Activated naive CD4-positive, alpha-beta T cell (primary cell): ENCODE measurements at places on chromosomes 5 and 9.

- DNase-seq: no peak
Measured at GRCh38 chr9:94870793-94871558, 144.5 kb downstream of the AOPEP start.

- DNase-seq: no peak
Measured at GRCh38 chr5:107502676-107503060, 168.1 kb downstream of the EFNA5 start.

GRCh38 chr5:121485281-121485680 lies 366.4 kb upstream of the FTMT start:
- no peak for DNase-seq

- DNase-seq: no peak
Measured at GRCh38 chr5:52269859-52270258, 517.9 kb upstream of the ITGA1 start.

DNA sequence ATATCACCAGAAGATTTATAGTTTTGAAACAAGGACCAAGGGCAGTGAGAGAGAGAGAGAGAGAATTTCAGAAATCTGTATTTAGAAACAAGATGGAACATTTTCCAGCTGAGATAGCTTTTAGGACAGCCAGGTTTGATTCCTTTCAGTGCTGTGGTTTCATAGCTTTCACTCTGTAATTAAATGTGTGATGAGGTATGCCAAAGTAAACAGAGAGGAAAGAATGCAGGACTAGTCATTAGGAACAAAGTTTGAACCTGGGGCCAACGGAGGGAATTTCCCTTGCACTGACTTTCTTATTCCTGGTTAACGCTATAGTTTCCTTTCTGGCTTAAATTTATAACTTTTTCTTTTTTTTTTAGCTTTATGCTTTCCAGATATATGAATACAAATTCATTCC lies 10.0 kb upstream of the CCL28 start:
- no peak for DNase-seq

- no peak for DNase-seq
Measured at GRCh38 chr5:171155621-171156020, 153.4 kb upstream of the TLX3 start.

- no peak for DNase-seq
Measured at GRCh38 chr9:121316378-121316777, 48.4 kb downstream of the GSN start.

- DNase-seq: no peak
Measured at GRCh38 chr9:137410891-137411249, 12.1 kb downstream of the EXD3 start.

- no peak for DNase-seq
Measured at GRCh38 chr9:33476503-33476902, 2.8 kb upstream of the NOL6 start.

DNA sequence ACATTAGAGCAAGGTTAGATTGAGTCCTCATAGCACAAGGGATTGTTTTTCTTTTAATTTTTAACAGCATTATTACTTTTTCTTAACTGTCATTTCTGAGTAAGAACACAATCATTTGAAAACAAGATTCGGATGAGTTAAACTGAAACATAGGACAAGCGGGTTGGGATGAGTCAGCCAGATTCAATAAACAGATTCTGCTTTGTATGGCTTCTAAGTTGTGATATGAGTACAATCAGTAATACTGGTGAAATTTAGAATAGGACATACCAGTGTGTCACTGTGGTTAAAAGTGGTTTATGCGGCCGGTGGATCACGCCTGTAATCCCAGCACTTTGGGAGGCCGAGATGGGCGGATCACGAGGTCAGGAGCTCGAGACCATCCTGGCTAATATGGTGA lies 364.3 kb upstream of the CDH10 start:
- no peak for DNase-seq

DNA sequence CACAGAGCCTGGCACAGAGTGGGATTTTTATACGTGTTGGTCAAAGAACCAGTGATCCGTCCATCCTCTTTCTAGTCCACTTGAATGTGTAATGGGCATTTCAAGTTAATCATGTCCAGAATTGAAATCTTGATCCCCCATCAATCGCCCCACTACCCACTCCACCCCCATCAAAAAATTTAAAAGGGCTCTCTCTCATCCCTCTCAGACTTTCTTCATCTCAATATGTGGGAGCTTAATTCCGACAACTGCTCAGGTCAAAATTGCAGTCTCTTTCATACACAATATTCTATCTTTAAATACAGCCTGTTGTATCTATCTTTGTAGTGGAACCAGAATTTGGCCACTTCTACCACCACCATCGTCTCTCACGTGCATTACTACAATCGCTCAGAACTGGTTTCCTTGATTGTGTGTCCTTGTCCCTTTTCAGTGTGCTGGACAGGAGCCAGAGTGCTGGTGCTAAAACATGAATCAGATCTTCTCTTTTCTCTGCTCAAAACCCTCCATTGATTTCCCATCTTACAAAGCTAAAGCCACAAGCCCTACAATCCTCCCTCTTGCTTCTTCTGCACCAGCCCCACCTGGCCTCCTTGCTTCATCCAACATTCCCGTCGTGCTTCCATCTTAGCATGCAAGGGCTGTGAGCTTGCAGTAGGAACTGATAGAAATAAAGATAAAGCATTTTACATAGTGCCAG lies 786 bp upstream of the KIF3A start:
- no peak for DNase-seq

DNA sequence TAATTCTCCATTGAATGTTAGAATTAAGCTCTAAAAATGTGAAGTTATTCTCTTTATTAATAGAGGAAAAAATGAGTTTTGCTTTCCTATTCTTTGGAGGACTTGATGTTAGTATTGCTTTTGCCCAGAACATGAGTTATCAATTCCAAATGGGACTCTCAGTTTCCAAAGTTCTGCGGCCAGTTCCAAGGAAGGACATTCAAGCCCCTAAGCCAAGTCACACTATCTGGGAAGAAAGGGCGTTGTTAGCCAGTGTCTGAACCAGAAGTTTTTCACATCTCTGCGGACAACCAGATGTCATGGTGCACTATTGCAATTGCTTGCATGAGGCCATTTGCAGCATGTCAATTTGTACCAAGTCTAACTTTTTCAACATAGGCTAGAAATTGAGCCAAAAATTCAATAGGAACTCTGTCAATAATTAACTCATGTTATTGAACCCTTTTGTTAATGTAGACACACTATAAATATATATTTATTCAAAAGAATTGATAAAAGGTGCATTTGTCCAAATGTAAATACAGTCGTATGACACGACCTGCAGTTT lies 183.3 kb upstream of the PIK3R1 start:
- no peak for DNase-seq

DNA sequence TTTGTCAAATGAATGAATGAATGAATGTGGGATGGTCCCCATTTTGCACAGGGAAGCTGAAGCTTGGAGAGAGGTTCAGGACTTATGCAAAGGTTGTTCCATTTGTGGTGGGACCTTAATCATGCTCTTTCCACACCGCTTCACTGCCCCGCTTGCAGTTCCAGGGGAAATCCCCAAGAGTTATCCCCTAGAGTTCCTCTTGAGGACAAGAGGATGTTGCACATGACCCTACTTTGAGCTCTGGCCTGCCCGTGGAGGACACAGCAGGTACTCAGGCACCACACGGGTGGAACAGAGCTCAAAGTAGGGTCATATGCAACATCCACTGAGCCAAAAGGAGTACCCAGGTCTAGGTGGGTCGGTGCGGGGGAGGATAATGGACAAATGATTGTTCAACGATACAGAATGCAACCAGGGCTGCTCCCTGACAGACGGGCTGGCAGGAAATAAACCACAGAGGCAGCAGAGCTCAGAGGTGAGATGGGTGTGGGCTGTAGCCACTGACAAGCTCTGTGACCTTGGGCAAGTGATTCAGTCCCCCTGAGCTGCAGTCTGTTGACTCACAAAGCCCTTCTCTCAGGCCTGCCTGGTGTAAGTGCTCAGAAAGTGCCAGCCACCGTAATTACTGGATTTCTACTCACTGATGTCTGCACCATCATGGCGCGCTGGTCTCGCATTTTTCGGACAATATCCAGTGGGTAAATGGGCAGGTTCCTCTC lies 60.3 kb upstream of the EPB41L4B start:
- DNase-seq: no peak
